Activated CD4-positive, alpha-beta T cell treated with anti-CD3 and anti-CD28 coated beads, Interleukin-2, amount 10 ng/mL, durations not matched to agents 24 days and 14 days (primary cell): ENCODE measurements at places on chromosomes 12 and 14. TPM values are rescaled to one million over a fixed set of nuclear protein-coding genes. Genes with fewer than 3 reads are reported as not detected.

The TAS2R19 gene
- total RNA-seq = 2.9 and 3.9 TPM in 2 replicates

The LMNTD1 gene
- not detected in 2 replicates for total RNA-seq

The AICDA gene
- total RNA-seq = not detected in 2 replicates

The PHETA1 gene
- total RNA-seq = 2.3 and 3.0 TPM in 2 replicates

The RNASE3 gene
- total RNA-seq = not detected in 2 replicates

The STAT2 gene
- total RNA-seq = 64.9 and 68.4 TPM in 2 replicates

The LUM gene
- not detected in 2 replicates for total RNA-seq

DNA sequence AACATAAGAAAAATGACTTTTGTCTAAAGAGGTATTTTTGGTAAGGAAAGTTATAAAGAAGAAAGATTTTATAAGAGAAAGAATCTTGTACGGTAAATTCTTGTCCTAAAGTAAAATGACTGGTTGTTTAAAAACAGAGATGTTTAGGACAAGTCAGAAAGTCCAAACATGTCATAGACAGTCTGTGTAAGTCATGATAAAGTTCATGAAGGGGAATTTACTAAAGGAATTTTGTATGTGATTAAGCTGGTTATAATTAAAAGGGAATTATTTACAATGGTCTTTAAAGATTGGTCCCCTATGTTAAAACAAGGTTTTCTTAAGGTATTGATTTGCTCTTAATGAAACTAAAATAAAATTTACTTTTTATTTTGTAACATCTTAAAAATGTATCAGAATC, 269.4 kb upstream of the CCDC196 start:
- no peak overlapping the region for H3K4me3 ChIP-seq
- H3K4me1 ChIP-seq = no peaks in the 10 kb centered on the region
- no peaks in the 10 kb centered on the region for H3K36me3 ChIP-seq
- DNase-seq = no peak

The CAPZA3 gene
- not detected in 2 replicates for total RNA-seq

The RILPL1 gene
- total RNA-seq = 4.1 and 4.6 TPM in 2 replicates

GRCh38 chr12:13307143-13307816, 110.8 kb downstream of the EMP1 start:
- H3K4me3 ChIP-seq = no peak overlapping the region
- H3K27me3 ChIP-seq = peaks cover 20% of the 10 kb centered on the region
- no peak overlapping the region for H3K27ac ChIP-seq
- no peaks in the 10 kb centered on the region for H3K36me3 ChIP-seq

GRCh38 chr12:795305-795704, 42.9 kb downstream of the WNK1 start:
- H3K4me1 ChIP-seq = peaks cover 58% of the 10 kb centered on the region
- peak overlapping the region; percentile 68 for H3K4me3 ChIP-seq
- peak; percentile 78 for DNase-seq

The ANO4 gene
- not detected in 2 replicates for total RNA-seq

The BMP4 gene
- not detected in 2 replicates for total RNA-seq

The PIWIL1 gene
- total RNA-seq = not detected in 2 replicates

DNA sequence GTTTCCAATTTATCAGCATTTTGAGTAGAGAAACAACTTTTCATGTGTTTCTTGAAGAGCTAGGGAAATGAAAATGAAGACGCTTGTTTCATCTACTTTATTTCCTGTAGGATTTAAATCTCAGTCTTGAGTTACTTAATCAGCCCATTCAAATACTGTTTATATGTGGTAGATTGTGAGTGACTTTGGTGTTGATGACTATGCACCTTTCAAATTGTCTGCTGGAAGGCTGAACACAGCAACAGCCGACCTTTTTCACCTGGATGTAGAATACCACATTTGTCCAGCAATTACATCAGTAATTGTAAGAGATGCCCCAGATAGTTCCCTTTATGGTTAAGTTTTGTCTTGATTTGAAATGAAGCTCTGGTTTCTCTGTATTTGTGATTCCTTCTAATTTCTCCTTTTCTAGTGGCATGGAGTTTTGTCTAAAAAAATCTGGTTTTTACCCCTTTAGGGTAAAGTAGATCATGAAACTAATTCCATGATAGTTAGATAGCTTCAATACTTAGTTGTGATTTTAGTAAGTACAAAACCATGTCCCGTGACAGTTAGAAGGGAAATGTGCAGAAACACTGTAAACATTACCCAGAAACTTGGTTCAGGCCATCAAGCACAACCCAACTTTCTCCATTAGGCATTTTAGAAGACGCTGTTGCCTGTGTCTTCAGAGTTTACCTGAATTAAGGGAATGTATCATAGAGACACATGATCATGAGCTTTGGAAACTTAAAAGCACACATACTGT, 165.0 kb downstream of the SRGAP1 start:
- no peak overlapping the region for H3K4me3 ChIP-seq
- no peaks in the 10 kb centered on the region for H3K4me1 ChIP-seq
- H3K36me3 ChIP-seq = no peaks in the 10 kb centered on the region
- peaks cover 5% of the 10 kb centered on the region for H3K27me3 ChIP-seq

- DNase-seq = no peak
- no peaks in the 10 kb centered on the region for H3K27me3 ChIP-seq
- no peak overlapping the region for H3K4me3 ChIP-seq
- H3K4me1 ChIP-seq = no peaks in the 10 kb centered on the region
- H3K36me3 ChIP-seq = no peaks in the 10 kb centered on the region
Observed at GRCh38 chr12:118637767-118638370, 261.5 kb downstream of the SUDS3 start.

DNA sequence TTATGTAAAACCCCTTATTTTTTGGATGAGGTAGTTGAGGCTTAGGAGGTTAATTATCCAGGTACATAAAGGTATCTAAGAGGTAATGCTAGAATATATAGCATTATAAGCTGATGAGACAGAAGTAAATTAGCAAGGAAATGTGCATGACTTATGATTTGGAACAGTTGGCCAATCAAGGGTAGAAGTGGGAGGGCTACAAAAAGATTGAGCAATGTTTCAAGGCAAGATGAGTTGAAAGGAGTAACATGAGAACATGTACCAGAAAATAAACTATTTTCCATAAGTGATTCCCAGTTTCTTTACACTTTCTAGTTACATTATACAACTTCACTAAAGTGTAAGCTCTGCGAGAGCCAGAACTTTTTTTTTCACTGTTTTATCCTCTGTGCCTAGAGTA, 290.9 kb downstream of the LRIG3 start:
- no peak overlapping the region for H3K4me3 ChIP-seq
- H3K4me1 ChIP-seq = no peaks in the 10 kb centered on the region
- H3K27me3 ChIP-seq = no peaks in the 10 kb centered on the region
- no peak overlapping the region for H3K27ac ChIP-seq

The AKAP6 gene
- 0.51 and 0.57 TPM in 2 replicates for total RNA-seq

DNA sequence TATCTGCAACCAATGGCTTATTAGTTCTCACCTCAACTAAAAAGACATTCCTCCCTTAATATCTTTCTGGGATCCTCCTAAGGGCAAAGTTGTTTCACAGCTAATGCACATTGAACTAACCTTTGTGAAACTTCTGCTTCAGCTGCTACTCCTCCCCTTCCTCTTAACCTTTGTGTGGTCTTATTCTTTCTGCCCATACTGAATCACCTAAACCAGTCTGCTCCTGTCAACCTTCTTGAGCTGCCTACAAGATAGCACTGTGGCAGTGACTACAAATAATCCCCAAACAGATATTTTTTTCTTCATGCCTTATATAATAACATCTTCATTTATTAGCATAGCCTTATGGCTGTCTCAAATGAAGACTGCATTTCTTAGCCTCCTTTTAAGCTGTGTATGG, 1077.4 kb upstream of the ATXN7L3B start:
- no peak for DNase-seq
- no peaks in the 10 kb centered on the region for H3K36me3 ChIP-seq
